ENCODE measurements at places on chromosomes 11 and 22.

GRCh38 chr11:56176318-56176717, at the start of gene OR5J2:
Gene OR5J2, plus strand, starts transcription at chr11:56176618. Its CDS starts 0 bp downstream, at chr11:56176618.
- DNase-seq = no peak

GRCh38 chr11:123438131-123438627, 8.1 kb downstream of the GRAMD1B start:
- no peak for DNase-seq

GRCh38 chr22:36612458-36612857, 83.5 kb upstream of the EIF3D start:
- DNase-seq = no peak

GRCh38 chr11:123775289-123775688, 21.0 kb upstream of the OR6X1 start:
- no peak for DNase-seq

GRCh38 chr11:112689851-112690250, 271.4 kb upstream of the NCAM1 start:
- no peak for DNase-seq

GRCh38 chr11:111691176-111691575, 75.0 kb downstream of the PPP2R1B start:
- no peak for DNase-seq

DNA sequence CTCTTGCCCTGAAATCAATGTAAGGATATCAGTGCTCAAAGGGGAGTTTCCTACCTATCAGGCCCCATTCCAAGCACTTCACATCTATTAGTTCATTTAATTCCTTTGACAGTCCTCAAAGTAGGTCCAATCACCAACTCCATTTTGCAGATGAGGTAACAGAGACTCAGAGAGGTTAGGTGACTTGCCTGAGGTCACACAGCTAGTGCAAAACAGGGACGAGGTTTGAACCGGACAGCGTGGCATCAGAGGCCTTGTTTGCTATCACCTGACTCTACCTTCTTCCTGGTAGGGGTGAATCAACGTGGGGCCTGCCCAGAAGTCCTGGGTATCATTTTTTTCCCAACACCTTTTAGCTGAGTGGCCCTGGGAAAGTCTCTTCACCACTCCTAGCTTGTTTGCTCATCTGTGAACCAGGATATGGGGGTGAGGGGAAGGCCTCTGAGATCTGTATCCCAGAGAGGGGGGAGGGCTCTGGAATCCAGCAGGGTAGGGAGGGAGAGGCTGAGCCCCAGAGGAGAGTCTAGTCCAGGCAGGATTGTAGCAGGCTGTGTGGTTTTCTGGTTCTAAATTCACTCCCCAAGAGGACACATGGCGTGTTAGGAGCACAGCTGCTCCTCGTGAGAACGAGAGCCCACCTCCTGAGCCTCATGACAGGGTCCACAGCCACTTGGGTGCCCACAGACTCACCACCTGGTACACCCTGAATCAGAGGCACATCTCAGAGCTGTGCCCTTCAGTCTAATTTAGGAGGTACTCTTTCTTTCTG, 174.7 kb downstream of the MN1 start:
- DNase-seq = no peak

GRCh38 chr11:6225896-6226295, 8.5 kb downstream of the FHIP1B start:
- no peak for DNase-seq

DNA sequence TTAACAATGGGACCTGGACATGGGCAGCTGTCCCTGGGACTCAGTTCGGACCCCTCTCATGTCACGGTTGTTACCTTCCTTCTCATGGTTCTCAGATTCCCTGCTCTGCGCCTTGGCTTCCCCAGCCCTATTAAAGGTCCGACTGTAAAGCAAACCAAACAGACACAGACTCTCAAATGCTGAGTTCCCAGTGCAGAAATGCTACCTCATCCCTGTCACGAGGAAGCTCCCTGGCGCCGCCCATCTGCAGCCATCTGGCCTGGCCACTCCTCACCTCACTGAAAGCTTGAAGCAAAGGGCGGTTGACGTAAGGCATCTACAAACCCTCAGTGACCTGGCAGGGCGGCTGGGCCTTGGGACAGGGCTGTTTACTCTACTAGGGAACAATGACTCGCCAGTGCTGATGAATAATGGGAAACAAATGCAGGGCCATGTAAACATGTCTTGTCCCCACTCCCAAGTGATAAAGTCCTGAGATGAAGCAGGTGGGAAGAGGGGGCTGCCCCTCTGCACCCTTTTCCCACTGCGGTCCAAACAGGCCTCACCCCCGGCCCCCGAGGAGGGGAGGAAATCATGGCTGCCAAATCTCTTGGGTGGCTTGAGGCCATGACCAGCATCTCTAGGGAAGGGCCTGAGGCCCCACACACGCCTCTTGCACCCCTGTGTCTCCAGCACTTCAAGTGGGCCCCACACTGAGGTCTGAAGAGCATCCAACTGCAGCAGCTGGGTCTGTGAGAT, 49.3 kb downstream of the SCUBE1 start:
- DNase-seq = no peak

GRCh38 chr22:37742376-37743171, 45.7 kb downstream of the TRIOBP start:
- DNase-seq = no peak

GRCh38 chr11:60482361-60482760, 10.2 kb upstream of the MS4A12 start:
- DNase-seq = no peak

GRCh38 chr11:70594031-70594430, 195.7 kb downstream of the CTTN start:
- no peak for DNase-seq

GRCh38 chr22:26589845-26590736, at the start of gene TPST2:
Gene TPST2, minus strand, starts transcription at chr22:26590132. Its CDS starts 48,502 bp downstream, at chr22:26541630.
- peak; percentile 59 for DNase-seq

DNA sequence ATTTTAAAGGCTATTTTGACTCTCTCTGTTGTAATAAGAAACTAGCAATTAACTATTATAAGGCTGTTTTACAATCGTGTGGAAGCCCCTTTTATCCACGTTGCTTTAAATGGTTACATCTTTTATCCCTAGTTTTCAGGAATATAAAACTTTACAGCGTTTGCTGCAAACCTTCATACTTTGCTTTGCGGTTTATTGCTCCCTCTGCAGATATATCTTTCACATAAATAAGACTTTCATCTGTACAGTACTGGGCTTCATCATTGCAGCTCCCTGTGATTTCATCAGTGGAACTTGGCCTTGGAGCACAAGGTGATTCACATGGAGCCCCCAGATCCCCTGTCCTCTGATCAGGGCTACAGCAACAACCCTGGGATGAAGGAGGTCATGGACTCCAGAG, 25.6 kb downstream of the HTR3A start:
- DNase-seq = no peak

All from stimulated activated CD8-positive, alpha-beta memory T cell treated with anti-CD3 and anti-CD28 coated beads, Interleukin-4, amount 100 ng/mL, for 1 hour (primary cell).